ENCODE measurements at places on chromosomes 2 and 18.

DNA sequence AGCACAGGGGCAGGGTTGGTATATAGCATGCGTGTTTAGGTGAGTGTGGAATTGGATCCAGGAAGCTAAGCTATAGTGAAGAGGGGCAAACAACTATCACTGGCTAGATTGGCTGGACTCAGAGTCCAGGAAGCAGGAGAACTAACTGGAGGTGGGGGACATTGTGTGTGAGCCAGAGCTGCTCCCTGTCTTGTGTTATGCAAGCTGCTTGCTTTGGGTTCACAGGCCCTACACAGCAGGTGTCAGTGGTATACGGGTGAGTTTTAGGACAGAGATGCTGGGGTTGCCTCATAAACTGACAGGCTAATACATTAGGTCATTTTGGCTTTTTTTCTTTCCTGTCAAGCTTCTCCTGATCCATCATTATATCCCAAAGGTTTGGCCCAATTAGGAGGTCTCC lies 87.5 kb downstream of the CCDC85A start:
- no peak for DNase-seq

DNA sequence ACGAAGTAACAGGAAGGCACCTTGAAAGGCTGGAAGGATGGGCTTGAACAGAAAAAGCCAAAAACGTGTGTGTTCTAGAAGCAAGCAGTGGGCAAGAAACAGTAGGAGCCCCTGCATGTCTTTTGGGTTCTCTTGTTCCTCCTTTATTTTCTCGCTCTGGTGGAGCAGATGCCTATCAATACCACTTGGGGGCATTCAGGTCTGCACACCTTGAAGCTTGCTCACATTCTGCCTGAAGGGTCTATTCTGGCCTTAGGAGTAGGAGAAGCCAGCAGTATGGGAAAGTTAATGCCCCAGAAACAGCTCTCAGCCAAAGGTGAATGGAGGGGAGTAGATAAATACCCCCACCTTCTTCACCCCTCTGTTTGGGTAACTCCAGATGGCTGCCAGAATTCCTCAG lies 204.5 kb downstream of the TXNL1 start:
- no peak for DNase-seq

DNA sequence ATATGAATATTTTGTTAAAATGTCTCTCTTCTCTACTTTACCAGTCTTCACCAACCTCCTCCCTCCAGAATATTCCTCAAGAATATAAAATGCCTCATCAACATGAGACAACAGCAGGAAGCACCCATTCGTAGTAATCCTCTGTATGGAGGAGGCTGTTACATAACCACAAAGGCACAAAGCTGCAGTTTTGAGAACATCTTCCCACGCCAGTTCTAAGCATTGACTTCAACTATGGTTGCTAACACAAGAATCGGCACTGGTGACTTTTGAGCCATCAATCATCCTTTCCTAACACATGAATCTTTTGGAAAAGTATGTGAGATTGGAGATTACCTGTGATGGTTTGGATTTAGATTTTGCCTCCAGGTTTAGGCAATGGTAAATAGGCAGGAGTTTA lies 54.9 kb upstream of the CYP1B1 start:
- no peak for DNase-seq

DNA sequence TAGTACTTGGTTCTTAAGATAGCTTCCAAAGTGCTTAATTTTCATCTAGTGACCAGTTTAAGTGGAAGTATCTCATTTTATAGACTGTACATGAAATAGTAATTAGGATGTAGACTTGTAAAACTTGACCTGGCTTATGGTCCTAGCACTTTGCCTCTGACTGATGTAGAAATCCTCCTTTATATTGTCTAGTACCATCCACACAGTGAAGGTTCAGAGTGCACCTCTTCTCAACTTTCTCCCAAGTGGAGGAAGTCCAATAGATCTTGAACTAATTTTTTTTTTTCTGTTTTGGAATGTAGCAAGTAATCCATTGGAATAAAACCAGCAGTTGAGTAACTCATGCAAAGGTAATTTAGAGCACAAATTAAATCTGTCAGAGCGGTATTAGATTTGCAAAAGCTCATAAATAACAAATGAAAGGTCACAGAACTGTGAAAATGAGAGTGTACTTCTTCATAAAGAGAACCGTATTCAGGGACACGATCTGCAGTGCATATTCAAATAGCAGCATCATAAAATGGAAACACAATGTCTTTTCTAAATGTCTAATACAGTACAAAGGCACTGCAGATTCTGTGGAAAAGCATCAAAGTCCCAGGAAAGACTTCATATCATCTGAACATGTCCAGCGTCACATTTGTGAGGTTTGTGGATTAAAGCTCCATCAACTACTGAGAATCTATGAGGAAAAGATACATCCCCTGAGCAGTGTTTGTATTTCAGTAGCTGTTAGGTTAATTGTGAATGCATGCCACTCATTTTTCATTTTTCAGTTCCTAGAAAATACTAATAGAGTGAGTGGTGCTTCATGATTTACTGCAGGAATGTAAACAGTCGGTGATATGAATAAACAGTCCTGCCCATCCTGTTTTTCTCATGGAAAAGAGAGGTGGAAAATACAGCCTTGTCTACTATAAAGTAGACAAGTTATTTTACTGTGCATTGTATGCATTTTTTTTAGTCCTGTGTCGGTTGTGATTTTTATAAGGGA lies 100.7 kb downstream of the LYPD6 start:
- no peak for DNase-seq

DNA sequence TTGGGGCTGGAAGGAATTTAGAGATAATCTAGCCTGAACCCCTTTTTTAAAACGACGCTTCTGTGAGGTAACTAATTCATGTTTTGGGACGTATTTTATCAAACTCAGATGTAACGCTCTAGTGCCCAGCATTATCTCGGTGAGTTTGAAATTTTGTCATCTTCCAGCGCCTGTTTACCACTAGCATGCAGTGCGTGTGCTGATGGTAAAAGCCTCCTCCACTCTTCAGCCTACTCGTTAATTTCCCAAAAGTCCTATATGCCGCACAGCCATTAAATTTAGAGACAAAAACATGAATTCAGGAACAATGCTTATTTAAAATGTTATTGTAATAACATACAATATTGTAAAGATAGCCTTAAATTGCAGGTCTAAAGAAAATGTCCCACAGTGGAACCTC lies 2.8 kb downstream of the ZCCHC2 start:
- no peak for DNase-seq

DNA sequence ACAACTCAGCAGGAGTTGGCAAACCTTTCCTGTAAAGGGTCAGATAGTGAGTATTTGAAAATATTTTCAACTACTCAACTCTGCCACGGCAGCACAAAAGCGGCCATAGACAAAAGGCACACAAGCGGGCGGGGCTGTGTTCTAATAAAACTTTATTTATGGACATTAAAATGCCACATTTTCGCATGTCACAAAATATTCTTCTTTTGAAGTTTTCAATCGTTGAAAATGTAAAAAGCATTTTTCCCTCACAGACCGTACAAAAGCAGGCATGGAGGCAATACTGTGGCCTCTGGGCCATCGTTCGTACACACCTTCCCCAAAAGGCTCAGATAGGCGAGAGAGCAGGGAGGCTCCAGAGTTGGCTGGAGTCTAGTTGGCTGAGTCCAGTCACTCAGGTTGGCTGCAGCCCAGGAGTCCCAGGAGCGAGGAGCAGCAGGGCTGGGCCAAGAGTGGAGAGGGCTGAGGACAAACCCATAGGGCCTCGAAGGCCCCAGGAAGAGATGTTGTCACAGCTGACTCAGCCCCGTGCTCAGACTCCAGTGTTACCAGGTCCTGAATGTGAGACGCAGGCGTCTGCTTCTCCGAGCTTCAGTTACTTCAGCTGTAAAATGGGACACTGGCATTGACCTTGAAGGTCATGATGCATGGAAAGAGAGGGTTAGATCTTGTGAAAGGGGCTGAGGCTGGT lies 42.5 kb downstream of the SDC1 start:
- DNase-seq: peak; percentile 95

- DNase-seq: peak; percentile 67
Measured at GRCh38 chr2:20506201-20506685, 59.4 kb downstream of the RHOB start.

- DNase-seq: no peak
Measured at GRCh38 chr2:128625963-128626759, 307.5 kb upstream of the HS6ST1 start.

DNA sequence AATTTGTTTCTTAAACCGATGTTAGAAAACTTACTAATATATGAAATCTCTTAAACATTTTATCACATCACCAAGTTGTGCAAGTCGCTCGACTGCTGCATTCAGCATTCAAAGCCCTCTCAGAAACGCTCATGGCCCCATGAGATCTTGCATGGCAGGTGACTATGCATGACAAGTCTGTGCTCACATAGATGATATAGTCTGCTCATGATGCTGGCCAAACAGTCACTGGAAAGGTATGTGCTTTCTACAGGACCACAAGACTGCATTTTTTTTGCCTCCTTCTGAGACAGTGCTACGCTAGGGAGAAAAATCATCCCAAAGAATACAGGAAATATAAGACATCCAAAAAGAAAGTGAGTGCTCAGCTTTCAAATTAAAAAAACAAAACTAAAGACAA lies 98.3 kb upstream of the ZBTB14 start:
- DNase-seq: peak; percentile 1

GRCh38 chr2:108571286-108571685 lies 37.0 kb downstream of the LIMS1 start:
- DNase-seq: peak; percentile 32

GRCh38 chr2:97953853-97954252 lies 41.9 kb downstream of the TMEM131 start:
- DNase-seq: no peak

DNA sequence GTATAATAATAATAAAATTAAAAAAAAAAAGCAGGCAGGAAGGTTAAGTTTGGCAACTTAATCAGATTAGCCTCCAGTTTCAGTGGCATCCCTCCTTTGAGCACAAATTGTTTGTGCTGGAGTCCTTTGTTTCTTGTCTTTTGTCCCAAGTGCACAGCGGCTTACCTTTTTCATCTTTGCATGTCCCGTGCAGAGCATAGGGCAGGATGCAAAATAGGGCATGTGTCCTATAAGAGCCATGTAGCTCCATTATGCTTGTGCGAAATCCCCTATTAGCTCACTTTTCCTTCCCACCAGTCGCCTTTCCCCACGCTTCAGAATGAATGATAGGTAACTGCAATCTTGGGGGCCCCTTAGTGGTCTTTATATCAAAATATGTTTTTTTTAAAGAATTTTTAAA lies 216.8 kb downstream of the TSN start:
- no peak for DNase-seq

DNA sequence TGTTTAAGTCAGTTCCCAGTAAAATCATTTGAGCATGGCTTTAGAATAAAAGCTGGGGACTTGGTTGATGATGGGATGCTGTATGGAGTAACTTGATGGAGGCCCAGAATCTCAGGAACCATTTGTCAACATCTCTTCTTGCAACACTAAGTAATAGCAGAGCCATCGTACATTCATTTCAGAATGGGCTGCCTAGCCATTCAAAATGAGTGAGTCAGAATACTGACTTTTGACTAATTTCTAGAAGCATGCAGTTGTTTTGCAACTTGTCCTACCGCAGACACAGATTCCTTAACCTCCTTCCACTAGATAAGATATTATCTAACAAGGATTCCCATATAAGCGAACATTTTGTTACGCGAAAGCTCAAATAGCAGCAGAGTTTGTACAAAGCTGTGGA lies 229.5 kb downstream of the CNTNAP5 start:
- DNase-seq: no peak

DNA sequence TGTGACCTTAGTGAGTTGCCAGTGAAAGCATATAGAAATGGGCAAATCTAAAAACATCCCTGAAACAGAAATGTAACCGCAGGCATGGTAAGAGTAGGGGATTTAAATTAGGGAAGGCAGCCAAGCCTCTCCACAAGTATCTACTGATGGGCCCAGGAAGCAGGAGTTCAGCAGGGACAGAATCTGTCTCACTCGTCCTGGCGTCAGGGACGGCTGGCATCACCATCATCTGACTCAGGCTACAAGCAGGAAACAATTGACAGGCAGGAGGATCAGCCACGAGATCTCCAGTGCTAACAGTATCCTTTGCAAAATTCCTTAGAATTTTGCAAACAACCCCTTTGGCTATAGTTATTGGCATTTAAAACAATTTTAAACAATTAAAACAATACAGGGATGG lies 61.3 kb downstream of the SMAD4 start:
- peak; percentile 27 for DNase-seq

- no peak for DNase-seq
Measured at GRCh38 chr2:16068552-16068940, 128.2 kb downstream of the MYCN start.

DNA sequence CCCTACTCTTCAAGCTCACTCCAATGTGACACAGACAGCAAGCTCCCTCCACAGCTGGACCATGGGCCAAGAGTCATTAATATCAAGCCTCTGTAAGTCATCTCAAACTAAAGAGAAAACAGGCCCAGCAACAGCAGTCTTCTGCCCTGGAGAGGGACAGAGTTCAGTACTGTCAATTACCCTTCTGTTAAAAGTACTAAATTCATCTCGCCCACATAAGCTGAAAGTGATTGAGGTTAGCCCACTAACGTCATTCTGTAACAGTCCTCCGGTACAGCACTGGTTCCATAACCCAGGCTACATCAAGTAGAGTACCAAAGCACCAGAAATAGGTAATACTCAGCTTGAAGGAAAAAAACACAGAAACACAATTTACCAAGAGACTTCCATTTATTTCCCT lies 25.9 kb downstream of the THADA start:
- no peak for DNase-seq

DNA sequence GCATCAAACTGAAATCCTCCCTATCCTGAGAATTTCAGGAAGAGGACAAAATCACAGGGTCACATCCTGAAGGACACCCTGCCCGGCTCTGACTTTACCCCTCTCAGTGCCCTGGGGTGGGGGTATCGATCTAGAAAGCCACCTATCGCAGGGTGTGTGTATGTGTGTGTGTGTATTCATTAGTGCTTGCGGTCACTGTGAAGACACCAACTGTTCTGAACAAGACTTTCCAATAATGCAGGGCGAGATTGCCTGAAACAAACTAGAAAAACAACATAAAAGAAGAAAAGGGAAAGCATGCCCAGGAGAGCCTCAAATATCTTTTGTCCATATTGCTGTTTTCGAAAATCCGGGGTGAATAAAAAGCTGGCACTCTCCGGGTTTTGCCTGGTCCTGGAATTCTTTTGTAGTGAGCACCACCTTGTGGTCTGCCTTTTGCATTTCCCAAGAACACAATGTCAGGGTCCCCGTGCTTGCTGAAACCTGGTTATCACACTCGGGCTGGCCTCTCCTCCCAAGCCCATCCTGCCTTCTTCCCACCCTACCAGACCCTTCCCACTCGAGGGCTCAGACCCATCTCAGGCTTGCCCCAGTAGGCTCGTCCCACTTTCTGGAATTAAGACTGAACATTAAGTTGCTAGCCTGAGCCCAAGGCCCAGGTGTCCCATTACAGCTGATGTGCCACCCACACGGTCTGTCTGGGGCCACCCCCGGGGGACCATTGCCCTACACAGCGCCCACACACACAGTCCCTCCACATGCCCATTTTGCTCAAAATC lies 25.0 kb upstream of the COPS8 start:
- peak; percentile 74 for DNase-seq

GRCh38 chr18:43665105-43665788 lies 388.0 kb upstream of the SYT4 start:
- peak; percentile 88 for DNase-seq

DNA sequence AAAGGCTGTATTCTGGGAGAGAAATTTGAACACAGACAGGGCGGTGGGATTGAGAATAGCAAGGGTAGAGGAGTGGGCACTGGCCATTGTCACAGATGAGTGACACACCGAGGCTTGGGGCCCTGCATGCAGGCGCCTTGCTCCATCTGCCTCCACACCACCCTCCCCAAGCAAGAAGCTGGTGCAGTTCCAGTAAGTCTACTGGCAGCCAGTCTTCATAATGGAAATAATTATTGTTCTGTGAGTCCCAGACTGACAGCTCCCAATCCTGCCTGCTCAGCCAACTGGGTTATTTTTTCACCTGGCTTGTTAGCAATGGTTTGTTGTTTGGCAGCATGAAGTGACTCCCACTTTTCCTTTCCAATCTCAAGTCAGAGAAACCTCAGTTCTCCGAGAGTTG lies 13.0 kb downstream of the TTC32 start:
- DNase-seq: no peak
